Foreskin keratinocyte (primary cell): ENCODE measurements at places on chromosomes 1 and 21. TPM values are rescaled to one million over a fixed set of nuclear protein-coding genes. Genes with fewer than 3 reads are reported as not detected.

DNA sequence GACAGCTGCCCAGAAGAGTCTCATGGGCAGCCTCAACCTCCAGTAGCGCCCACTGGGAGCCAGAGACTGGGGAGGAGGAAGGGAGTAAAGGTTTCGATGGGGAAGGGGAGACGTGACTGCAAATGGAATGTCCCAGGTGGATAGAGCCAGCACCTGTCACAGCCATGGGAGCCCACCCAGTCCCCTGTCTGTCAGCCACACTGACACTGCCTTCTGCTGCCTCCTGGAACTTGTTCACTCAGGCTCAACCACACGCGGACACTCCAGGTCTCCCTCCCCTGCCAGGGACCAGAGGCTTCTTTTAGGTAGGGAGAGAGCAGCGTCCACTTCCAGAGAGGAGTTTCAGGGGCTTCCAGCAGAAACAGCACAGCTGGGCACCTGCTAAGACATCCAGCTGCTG, 346.3 kb downstream of the NPHP4 start:
- no peak for DNase-seq

PRDM16 gene
- total RNA-seq: 0.04 TPM in 1 of 2 replicates, not detected in the other

GRCh38 chr1:19762175-19762779, 37.4 kb downstream of the TMCO4 start:
- no peak for DNase-seq

STUM gene
- not detected in 2 replicates for total RNA-seq

- DNase-seq: no peak
Observed at GRCh38 chr1:219657186-219657585, 44.3 kb upstream of the ZC3H11B start.

DNA sequence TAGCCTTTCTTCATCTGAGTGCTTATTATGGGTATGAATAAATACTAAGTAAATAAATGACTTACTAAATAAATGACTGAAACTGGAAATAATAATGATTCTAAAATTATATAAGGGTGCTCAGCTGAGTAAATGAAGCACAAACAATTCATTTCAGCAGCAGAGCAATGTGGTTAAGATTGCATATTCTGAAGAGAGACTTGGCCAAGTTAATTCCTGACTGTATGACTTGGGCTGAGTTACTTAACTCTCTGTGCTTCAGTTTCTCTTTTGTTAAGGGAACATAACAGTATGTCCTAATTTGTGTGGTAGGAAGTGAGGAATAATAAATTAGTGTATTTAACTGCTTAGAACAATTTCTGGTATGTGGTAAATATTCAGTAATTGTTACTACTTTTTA, 19.1 kb downstream of the AGL start:
- no peak for DNase-seq

DNA sequence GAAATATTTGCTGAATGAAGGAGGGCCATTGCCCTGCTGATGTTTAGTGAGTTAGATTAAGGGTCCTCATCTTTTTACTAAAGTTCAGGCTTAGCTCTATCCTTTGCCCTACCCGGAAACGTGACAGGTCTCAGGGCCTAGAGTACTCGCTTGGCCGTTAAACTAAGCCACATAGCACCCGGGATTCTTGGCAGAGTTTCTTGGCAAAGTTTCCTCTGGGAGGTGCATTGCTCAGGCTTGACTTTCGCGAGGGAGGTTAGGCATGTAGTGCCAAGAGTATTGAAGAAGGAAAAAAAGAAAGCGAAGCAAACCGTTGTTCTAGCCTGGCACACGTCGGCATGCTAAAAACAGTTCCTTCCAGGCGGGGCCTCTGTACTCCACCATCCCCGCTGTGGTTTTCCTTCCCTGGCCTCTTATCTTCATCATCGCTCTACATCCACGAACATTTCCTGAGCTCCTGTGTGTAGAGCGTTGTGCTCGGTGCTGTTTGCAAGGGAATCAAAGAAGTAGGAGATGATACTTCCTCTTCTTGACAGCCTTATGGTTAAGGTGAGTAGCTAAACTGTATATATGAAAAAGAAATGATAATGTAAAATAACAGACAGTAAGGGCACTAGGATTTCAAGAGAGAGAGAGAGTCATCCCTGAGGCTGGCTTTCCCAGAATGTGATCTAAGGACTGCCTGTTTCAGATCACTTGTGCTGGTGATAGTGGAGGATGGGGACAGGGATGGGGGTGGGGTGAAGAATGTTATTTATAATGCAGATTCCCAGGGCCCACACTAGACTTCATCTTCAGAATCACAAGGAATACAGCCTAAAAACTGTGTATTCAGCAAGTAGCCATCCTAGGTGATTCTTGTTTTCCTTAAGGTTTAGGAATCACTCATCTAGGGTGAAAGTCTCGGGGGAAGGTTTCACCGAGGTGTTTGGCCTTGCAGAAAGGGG, 18.8 kb downstream of the RNF220 start:
- peak; percentile 74 for DNase-seq

- no peak for DNase-seq
Observed at GRCh38 chr1:235919127-235919832, 52.6 kb upstream of the LYST start.

DNA sequence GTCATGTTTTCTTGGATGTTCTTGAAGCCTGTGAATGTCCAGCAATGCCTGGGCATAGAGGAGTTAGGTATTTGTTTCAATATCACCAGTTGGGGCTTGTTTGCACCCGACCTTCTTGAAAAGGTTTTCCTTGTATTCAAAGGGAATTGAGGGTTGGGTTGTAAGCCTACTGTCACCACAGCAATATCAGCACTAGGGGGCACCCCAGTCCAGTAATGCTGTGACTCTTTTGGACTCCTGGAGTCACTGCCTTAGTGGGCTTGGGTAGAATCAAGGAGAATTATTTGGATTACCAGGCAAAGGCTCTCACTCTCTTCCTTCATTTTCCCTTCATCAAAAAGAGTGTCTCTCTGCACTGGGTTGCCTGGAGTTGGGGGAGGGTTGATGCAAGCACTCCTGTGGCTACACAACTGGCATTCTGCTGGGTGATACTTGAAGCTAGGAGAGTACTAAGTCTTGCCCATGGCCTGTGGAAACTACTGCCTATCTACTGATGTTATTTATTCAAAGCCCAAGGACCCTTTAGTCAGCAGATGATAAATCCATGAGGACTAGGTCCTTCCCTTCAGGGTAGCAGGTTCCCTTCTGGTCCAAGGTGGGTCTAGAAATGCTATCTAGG, 34.5 kb downstream of the OR10R2 start:
- peak; percentile 18 for DNase-seq

DNA sequence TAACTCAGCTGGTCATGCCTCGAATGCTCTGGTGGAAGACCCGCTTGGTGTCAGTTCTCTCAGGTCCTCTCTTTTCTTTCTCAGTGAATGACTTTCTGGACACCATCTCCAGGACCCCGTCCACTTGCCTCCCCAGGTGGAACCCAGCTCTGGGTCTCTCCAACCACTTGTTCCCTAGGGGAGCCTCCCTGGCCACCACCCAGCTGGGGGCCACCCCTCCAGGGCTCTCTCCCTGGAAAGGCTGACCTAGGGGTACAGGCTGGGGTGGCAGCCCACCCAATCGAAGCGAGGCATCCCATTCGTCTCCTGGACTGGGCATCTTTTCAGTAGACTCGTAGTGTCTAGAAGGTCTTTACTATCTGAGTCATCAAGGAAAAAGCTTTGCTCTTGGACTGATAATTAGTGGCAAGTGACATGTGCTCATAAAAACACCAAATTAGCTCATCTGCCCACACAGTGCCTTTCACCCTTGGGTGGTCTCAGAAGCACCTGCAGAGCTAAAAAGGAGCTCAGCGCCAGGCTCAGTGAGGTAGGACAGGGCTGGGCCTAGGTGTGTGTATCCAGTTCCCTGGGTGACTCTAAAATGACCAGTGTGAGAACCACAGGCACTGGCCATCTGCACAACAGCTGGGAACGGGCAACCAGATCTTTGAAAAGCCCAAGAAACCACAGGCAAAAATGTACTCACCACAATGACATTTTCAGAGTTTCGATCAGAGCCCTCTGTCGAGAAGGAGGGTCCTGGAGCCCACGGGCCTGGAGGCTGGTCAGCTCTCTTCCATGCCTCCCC, 2.4 kb upstream of the PDXK start:
- no peak for DNase-seq

DNA sequence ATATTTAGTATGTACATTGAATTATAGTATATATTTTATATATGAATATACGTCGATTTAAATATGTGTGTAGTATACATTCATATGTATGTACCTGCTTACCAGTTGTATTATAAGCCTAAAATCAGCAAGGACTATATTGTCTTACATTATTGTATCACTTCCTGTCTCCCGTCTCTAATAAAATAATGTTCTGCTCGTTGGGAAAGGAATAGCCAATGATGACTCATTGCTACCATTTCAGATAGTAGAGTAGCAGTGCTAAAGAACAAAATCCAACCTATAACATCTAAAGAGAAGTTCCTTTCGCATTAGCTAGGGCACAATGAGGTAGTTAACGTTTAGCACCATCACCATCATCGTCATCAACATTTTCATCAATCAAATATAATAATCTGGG, 39.9 kb upstream of the SMYD2 start:
- no peak for DNase-seq

SLFNL1 gene
- total RNA-seq: 0.03 and 0.04 TPM in 2 replicates

DNA sequence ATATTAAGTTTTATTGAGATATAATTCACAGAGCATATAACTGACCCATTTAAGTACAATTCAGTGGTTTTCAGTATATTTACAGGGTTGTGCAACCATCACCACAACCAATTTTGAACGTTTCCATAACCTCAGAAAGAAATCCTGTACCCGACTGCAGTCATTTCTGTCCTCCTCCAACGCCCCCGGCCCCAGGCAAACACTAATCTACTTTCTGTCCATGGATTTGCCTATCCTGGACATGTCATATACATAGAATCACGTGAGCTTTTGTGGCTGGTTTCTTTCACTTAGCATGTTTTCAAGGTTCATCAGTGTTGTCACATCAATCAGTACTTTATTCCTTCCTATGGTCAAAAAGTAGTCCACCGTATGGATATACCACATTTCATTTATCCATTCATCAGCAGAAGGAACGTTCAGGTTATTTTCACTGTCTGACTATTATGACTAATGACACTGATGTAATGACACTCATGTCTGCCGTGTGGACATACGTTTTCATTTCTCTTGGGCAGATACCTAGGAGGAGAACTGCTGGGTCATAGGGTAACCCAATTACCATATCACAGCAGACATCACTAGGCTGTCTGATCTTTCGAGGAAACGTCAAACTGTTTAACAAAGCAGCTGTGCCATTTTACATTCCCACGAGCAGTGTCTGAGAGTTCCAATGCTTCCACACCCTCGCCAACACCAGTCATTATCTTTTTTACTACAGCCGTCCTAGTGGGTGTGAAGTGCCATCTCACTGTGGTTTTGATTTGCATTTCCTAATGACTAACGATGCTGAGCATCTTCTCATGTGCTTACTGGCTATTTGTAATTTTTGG, 30.8 kb downstream of the MRPL37 start:
- DNase-seq: no peak

OR2T33 gene
- not detected in 2 replicates for total RNA-seq

DNA sequence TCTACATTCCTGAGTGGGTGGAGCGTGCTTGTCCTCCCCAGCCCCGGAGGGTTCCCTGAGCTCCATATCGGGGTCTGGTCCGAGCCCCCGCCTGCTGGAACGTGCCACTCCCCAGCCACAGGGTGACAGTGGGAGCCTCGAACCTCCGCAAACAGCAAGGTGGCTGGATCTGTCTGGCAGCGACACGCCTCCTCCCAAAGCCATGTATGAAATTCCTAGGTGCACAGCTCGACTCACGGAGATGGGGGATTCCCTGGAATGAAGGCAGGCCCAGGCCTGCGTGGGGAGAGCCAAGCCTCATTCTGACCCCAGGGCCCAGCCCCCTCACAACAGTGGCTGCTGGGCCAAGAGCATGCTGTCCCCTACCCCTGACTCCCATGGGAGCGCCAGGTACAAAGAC, 32.9 kb downstream of the TP73 start:
- peak; percentile 42 for DNase-seq

DNA sequence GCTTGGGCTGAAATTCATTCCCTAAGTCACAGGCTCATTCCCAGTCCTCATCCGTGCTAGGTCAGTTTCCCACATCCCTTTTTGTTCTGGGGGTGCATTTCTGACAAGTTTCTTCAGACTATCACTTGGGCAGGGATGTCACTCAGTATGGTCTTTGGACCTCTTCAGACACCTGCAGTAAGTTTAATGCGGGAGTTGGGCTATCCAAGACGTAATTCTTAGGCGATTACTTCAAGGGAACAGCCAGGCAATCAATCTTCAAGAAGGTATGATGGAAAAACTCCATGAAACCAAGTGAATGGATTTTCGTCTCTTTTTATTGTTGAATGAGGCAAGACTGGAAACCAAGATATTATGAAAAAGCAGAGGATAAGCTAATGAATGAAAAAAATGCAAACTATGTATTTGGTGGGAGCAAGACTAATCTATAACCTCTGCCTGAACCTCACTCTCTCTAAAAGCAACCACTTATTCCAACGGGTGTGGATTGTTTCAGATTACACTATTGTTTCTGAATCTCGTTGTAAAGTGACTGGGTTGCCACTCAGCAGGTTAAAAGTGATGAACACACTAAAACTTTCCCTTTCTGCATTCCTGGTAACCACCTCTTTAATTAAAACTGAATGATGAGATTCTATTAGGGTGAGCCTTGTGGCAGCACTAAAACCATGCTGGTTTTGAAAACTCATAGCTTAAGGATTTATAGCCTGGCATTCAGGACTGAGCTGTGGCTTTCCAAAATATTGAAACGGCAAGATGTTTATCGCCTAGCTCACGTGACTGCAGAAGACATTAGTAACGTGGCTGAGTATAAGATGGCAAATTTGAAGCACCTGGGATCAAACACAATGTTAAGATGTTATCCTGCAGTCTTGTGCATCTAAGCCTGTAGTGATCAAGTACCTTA, 1.1 kb downstream of the RASAL2 start:
- DNase-seq: no peak

DNA sequence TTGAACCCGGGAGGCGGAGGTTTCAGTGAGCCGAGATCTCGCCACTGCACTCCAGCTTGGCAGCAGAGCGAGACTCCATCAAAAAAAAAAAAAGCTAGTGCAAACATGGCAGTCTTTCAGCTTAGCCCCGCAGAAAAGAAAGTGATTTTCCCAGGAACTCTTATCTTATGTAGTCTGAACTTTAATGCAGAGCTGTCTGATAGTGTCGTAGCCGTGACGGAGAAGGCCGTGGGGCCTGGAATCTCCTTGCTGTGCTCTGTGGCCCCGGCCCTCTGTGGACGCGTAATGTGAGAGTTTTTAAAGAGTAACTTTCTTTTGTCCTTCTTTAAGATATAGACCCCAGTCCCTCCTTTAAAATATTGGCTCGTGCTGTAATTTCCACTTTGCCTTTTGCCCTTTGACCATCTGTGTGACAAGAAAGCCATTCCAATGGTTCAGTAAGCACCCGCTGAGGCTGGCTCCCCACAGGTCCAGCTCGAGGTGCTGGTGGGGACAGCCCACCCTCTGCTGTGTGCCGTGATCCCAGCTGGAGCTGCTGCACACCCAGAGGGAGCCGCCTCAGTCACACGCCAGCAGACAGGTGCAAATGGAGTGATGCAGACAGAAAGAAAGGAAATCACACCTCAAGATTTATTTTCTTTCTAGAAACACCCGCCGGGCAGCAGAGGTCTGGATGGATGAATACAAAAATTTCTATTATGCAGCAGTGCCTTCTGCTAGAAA, 164.0 kb downstream of the PGBD5 start:
- DNase-seq: no peak

APCS gene
- total RNA-seq: not detected in 2 replicates

- no peak for DNase-seq
Observed at GRCh38 chr1:4709641-4710040, 55.2 kb downstream of the AJAP1 start.

CLCA2 gene
- 118 and 162 TPM in 2 replicates for total RNA-seq
